ENCODE measurements at places on chromosomes 16 and 17.

DNA sequence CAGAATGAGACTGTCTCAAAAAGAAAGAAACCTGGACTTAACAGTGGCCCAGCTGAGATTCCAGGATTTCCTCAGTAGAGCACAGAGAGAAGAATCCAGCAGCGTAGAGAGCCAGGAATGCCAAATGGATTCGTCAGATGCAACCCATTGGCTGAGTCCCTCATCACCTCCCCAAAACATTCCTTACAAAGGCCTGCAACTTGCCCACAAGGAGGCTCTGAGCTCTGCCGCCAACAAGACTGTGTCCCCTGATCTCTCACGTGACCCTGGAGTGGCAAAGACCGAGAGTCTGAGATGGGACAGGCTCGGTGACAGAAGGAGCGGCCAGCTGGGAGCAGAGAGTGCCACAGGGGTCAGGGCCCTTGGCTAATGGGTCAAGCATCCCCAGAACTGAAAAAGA lies 6.9 kb upstream of the CHMP6 start:
- DNase-seq = peak; percentile 98

DNA sequence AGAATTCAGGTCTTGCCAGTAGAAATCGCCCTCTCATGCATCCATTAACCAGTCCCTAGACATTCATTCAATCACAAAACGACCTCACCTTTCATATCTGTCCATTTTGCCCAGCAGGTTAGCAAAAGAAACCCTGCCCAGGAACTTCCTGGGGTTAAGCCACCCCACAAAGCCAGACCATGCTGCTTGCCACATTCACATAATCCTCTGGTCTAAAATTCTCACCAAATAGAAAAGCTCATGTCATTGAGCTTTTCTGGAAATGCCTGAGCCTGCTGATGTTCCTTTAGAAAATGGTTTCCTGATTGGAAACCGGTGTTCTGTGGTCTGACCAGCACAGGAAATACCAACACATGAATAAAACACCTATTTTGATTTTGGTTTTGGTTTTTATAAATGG lies 21.6 kb upstream of the DYNLRB2 start:
- no peak for DNase-seq

GRCh38 chr17:74466111-74466827 lies at the start of gene CD300A:
TSS of gene CD300A (plus strand) at chr17:74466634. CDS start at chr17:74466704, 70 bp downstream.
- no peak for DNase-seq

- DNase-seq = peak; percentile 67
These were observed 22.5 kb downstream of the KCTD19 start for GRCh38 chr16:67304020-67304419.

GRCh38 chr16:4980691-4981090 lies 22.6 kb downstream of the SEC14L5 start:
- DNase-seq = no peak

GRCh38 chr17:37742116-37742761 lies 2.6 kb downstream of the HNF1B start:
- DNase-seq = peak; percentile 20

DNA sequence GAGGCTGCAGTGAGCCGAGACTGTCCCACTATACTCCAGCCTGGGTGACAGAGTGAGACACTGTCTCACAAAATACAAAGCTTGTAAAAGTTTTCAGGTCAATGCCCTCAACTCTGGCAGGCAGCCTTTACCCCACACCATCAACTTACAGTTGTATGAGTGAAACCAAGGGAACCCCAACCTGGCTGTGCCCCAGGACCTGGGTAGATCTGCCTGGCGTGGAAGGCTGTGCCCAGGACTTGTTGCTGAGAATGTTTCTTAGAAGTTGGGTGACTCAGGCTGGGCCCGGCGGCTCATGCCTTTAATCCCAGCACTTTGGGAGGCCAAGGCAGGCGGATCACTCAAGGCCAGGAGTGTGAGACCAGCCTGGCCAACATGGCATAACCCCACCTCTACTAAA lies 7.8 kb downstream of the CES3 start:
- DNase-seq = no peak

- no peak for DNase-seq
These were observed 11.5 kb downstream of the ZNF319 start for GRCh38 chr16:57988929-57989328.

DNA sequence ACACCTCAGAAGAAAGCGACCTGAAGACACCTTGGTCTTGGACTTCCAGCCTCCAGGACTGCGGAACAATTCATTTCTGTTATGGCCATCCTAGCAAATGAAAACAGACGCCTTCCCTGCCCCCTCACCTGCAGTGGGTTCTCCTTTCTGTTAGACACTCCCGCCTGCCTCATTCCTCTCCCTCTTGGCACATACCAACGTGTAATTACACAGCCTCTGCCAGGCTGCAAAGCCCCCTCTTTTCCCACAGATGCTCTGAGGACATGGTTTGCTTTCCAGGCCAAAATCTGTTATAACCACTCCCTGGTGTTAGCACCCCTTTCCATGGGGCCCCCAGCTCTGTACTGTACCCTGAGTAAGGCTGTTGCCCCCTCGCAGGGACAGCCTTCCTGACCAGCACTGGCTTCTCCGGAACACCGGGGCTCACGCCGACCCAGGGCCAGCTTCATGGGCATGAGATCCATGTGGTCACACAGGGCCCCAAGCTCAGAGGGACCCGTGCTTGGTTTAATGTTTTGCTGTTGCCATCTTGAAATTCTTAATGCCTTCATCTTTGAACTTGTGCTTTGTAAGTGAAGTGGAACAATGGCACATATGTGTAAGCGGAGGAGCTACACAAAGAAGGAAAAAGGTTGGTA lies 64.1 kb downstream of the SDK2 start:
- no peak for DNase-seq

GRCh38 chr16:2235234-2235651 lies 1.0 kb upstream of the DNASE1L2 start:
- DNase-seq = no peak

GRCh38 chr17:65489413-65490155 lies 71.9 kb downstream of the AXIN2 start:
- DNase-seq = no peak

DNA sequence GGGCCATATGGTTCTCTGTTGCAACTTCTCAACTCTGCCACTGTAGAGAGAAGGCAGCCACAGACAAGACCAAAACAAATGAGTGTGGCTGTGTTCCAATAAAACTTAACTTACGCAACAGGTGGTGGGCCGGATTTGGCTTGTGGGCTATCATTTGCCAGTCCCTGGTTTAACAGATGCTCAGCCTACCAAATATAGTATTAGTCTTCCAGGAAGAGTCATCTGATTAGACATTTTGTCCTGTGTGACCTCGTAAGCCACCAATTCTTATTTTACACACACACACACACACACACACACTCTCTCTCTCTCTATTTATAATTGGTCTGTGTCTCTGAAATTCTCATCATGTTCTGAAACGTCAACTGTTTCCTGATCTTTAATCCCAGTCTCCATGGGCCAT lies 245.9 kb downstream of the XYLT1 start:
- peak; percentile 55 for DNase-seq

Measured in fibroblast of skin of back (primary cell).